Chondrocyte (in vitro differentiated cells): ENCODE measurements at places on chromosomes 5 and 9. TPM values are rescaled to one million over a fixed set of nuclear protein-coding genes. Genes with fewer than 3 reads are reported as not detected.

GRCh38 chr9:106405871-106406435 lies 457.0 kb upstream of the ZNF462 start:
- peak overlapping the region; percentile 30 for H3K27ac ChIP-seq
- no peaks in the 10 kb centered on the region for H3K36me3 ChIP-seq
- H3K27me3 ChIP-seq: no peaks in the 10 kb centered on the region
- H3K4me1 ChIP-seq: peaks cover 17% of the 10 kb centered on the region
- H3K4me3 ChIP-seq: no peak overlapping the region

DNA sequence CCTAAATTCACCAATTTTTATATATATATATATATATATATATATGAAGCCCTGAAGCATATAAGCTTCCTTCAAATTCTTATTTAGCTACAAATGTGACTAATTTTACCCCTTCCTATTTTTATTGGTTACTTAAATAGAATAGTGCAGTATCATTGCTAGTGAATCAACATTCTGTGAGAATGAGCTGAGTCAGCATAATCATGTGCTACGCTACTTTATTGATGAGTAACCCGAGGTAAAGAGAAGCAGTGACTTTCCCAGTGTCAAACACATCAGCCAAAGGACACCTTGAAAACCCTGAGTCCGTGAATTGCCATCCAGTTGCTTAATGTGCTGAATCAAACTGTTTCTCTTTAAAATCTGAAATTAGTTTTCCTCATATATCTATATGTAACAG lies 546.2 kb downstream of the DMRTA1 start:
- no peaks in the 10 kb centered on the region for H3K36me3 ChIP-seq
- no peak overlapping the region for H3K27ac ChIP-seq
- H3K27me3 ChIP-seq: peaks cover 6% of the 10 kb centered on the region
- DNase-seq: no peak
- H3K4me1 ChIP-seq: no peaks in the 10 kb centered on the region
- no peak overlapping the region for H3K4me3 ChIP-seq

GRCh38 chr5:8843771-8844170 lies 702.1 kb downstream of the SEMA5A start:
- peaks cover 49% of the 10 kb centered on the region for H3K4me1 ChIP-seq
- DNase-seq: no peak

DNA sequence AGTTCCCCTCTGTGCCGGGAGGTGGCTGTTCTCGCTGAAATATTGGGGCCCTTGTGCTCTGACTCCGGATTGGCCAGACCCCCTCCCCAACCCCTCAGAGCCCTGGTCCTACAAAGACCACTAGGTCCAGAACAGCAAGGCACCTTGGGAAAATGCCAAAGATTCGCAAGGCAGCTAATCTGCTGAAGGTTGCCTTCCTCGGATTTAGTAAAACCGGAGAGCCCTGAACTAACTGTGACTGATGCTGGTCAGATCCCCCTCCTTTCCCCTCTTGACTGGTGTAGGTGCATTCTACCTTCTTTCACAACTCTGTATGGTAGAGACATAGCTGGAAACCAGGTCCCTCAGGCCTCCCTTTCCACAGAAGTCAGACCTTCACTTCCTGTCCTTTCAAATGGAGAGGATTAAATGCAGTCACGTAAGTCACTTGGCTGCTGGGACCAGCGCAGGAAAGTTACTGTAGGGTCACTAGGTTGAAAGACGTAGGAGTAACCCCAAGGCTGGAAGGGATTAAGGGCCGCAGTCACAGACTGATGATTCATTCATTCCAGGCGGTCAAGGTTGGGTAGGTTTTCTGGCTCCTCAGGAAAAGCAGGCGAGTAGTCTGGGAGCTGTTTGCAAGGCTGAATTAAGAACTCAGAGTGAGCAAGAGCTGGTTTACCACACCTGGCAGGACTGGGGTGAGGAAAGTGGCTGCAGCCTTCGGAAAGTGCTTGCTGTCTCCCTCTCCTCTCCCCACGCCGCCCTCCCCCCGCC lies 5.3 kb downstream of the BARX1 start:
- DNase-seq: no peak
- no peak overlapping the region for H3K4me3 ChIP-seq
- H3K4me1 ChIP-seq: peaks cover 40% of the 10 kb centered on the region
- peaks cover 5% of the 10 kb centered on the region for H3K36me3 ChIP-seq

DNA sequence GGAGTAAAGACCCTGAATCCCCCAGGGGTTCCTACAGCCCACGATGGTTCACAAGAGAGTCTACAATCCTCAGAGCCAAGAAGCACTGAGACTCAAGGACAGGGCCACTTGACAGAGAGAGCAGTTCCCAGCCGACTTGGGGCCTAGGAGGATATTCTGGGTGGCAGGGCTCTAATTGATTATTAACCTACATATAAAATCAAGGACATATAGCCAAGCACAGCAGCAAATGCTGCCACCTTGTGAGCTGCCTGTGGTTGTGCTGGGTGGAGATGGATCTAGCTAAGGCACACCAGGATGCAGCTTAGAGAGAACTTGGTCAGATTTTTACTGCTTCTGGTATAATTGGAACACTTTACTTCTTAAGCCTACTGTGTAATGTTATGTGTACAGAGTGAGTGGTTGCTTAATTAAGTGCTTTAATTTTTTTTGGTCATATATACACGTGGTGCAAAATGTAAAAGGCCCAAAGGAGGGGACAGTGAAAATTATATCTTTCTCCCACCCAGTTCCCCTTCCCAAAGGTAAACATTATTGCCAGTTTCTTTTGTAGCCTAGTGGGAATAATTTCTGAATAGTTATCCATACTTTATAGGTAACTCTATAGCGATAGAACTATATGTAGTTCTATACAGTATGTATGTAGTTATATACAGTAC lies 78.8 kb downstream of the F2RL2 start:
- no peaks in the 10 kb centered on the region for H3K4me1 ChIP-seq
- DNase-seq: no peak
- H3K36me3 ChIP-seq: no peaks in the 10 kb centered on the region
- no peak overlapping the region for H3K4me3 ChIP-seq
- no peaks in the 10 kb centered on the region for H3K27me3 ChIP-seq

GRCh38 chr9:26033336-26033735 lies 355.1 kb upstream of the TUSC1 start:
- H3K27me3 ChIP-seq: peaks cover 11% of the 10 kb centered on the region
- DNase-seq: no peak
- H3K36me3 ChIP-seq: no peaks in the 10 kb centered on the region
- H3K4me1 ChIP-seq: peaks cover 9% of the 10 kb centered on the region
- no peak overlapping the region for H3K4me3 ChIP-seq

- no peaks in the 10 kb centered on the region for H3K27me3 ChIP-seq
- no peak overlapping the region for H3K4me3 ChIP-seq
- H3K36me3 ChIP-seq: no peaks in the 10 kb centered on the region
- H3K4me1 ChIP-seq: peaks cover 27% of the 10 kb centered on the region
These were observed 29.5 kb downstream of the TTC39B start for GRCh38 chr9:15277400-15278090.

GRCh38 chr5:122371511-122372151 lies 59.6 kb downstream of the SNCAIP start:
- no peak overlapping the region for H3K27ac ChIP-seq
- H3K27me3 ChIP-seq: peaks cover 4% of the 10 kb centered on the region
- H3K4me1 ChIP-seq: no peaks in the 10 kb centered on the region
- no peak overlapping the region for H3K4me3 ChIP-seq
- DNase-seq: no peak

DNA sequence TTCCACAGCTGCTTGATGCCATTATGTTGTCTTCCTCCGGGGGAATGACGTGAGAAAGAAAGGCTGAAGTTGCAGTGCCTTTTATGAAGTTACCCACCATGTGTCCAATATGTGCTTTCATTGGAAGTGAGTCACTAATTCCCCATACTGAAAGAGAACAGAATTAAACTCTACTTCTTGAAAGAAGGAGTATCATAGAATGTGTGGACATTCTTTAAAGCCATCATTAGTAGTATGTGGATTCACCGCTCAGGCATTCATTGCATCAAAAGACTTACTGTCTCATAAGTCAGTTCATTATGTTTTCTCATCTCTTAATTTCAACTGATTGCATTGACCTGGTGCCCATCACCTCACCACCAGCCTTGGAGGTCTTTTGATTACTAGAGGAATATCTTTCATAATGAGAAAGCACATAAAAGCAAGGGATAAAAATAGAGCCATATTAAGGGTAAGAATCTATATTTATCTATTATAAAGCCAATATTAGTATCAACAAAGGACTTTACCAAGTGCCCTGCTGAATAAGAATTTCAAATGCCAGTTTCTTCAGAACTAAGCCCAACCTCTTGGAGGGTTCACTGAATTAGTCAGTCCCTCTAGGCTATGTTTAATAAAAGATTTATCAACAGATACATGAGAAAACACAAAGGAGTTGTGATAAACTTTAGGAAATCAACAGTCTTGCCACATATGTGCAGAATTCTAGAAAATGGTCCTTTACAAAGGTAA lies 516.1 kb downstream of the NTRK2 start:
- H3K4me1 ChIP-seq: peaks cover 5% of the 10 kb centered on the region
- no peak overlapping the region for H3K4me3 ChIP-seq
- H3K27me3 ChIP-seq: peaks cover 5% of the 10 kb centered on the region

DNA sequence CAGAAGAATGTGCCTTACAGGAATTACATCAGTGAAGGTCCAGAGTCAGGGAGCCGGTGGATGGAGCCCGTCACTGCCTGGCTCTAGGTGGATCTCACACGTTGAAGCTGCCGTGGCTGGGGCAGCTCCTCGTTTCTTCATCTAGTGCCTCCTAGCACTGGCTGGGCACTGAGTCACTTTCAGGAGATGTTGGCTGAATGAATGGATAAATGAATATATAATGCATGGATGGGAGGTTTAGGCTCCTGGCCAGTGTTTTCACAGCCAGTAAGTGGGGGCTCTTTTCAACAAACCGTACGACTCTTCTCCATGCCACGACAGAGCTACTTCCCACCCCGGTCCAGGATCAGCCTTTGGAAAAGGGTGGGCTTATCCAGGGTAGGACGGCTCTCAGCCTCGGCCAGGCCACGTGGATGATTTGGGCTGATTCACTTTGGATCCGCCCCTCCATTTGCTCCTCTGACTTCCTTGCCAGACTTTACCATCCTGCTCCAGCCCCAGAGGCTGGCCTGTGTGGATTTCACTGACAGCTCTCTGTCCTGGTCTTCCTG lies 1.3 kb upstream of the SH3PXD2B start:
- H3K27ac ChIP-seq: peak overlapping the region; percentile 75
- no peak for DNase-seq
- H3K27me3 ChIP-seq: no peaks in the 10 kb centered on the region
- peaks cover 45% of the 10 kb centered on the region for H3K4me1 ChIP-seq
- peaks cover 8% of the 10 kb centered on the region for H3K36me3 ChIP-seq
- H3K4me3 ChIP-seq: peak overlapping the region; percentile 85

DNA sequence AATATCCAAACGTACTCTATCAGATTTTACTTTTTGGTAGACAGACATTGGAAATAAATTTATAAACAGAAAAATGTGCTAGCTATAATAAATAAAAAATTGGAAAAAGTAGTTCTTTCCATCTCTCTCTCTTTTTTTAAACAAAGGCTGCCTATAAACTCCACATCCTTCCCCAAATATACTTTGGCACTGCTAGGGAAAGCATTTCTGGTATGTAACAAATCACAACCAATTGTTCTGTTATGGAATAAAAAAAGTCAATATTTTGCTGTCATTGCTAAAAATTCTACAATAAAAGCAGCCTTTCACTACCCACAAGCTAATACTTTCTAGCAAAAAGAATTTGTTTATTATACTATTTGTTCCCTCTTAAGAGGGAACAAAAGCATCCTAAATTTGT lies 169.2 kb upstream of the TARS1 start:
- peak overlapping the region; percentile 33 for H3K27ac ChIP-seq
- no peak for DNase-seq
- no peaks in the 10 kb centered on the region for H3K36me3 ChIP-seq
- no peaks in the 10 kb centered on the region for H3K27me3 ChIP-seq

DNA sequence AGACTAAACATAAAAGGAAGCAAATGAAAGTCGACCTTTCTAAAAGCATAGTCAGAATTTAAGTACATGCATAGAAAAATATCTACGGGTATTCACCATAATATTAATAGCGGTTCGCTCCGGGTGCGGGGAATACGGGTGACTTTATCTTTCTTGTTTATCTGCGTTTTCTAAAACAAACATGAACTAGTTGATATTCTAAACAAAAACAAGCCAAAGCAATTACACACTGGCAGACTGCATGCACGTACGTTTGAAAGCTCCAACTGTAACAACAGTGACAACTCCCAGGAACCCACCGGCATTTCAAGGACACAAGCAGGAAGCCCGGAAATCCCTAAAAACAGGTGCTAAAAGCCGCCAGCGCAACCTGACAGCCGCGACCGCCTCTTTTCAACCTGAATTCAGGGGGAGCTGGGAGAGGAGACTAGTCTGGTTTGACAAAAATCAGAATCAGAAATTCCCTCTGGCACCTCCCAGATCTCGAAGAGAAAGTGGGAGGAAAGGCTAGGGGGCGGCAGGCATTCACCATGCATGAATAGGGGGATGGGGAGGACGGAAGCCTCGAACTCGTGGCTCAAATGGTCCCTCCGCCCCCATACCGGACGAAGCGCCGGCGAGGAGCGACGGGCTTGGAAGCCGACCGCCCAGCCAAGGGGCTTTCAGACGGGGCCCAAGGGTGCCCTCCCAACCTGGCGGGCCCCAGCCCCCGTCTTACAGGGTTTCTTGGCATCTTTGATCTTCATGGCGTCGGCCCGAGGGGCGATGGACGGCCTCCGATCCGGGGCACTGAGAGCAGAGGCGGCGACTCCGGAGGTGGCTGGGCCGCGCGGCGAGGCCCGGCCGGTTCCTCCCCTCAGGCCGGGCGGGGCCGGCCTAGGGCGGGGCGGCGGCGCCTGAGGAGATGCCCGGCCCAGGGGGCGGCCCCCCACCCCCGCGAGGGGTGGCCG lies at the start of gene PANK3:
PANK3 (minus strand) TSS at position 831 of the 950 bp plus-strand sequence; CDS start at position 746, 85 bp downstream.
- H3K36me3 ChIP-seq: no peaks in the 10 kb centered on the region
- H3K4me1 ChIP-seq: peaks cover 42% of the 10 kb centered on the region
- H3K27me3 ChIP-seq: no peaks in the 10 kb centered on the region
- H3K27ac ChIP-seq: peak within 1 kb of the TSS; percentile 96
- H3K4me3 ChIP-seq: peak within 1 kb of the TSS; percentile 90
- DNase-seq: peak; percentile 88

DNA sequence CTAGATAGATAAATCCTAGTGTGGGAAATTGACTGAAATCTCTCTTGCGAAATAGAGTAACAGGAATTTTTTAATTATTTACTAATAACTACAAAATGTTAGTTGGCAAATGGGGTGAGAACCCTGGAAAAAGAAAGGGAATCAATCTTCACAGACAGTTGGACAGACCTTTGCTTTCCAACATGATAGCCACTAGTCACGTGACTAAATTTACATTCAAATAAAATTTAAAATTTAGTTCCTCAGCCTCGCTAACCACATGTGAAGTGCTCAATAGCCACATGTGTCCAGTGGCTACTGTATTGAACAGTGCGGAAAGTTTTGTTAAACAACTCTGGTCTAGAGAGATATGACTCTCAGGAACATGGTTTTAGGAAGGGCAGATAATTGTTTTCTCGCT lies 289.9 kb upstream of the RASA1 start:
- DNase-seq: no peak
- H3K4me3 ChIP-seq: no peak overlapping the region
- no peaks in the 10 kb centered on the region for H3K36me3 ChIP-seq
- H3K27me3 ChIP-seq: peaks cover 14% of the 10 kb centered on the region
- H3K4me1 ChIP-seq: peaks cover 7% of the 10 kb centered on the region

GRCh38 chr9:87309236-87309635 lies 188.4 kb upstream of the DAPK1 start:
- H3K4me3 ChIP-seq: no peak overlapping the region
- no peaks in the 10 kb centered on the region for H3K27me3 ChIP-seq
- no peak overlapping the region for H3K27ac ChIP-seq
- no peak for DNase-seq

- H3K4me3 ChIP-seq: no peak overlapping the region
- peaks cover 6% of the 10 kb centered on the region for H3K27me3 ChIP-seq
- no peak overlapping the region for H3K27ac ChIP-seq
These were observed 340.6 kb downstream of the MTRR start for GRCh38 chr5:8209500-8209899.

CDC20B gene
- total RNA-seq: not detected in 3 replicates

IL13 gene
- total RNA-seq: not detected in 3 replicates

CNTLN gene
- 7.6 to 10.9 TPM (median 7.8 TPM) in 3 replicates for total RNA-seq

TPRN gene
- 19.5 to 20.0 TPM (median 19.7 TPM) in 3 replicates for total RNA-seq

MARVELD2 gene
- total RNA-seq: 1.2 to 2.2 TPM (median 2.0 TPM) in 3 replicates

PCDHGA10 gene
- total RNA-seq: 14.9 to 17.4 TPM (median 15.8 TPM) in 3 replicates

SH3GLB2 gene
- total RNA-seq: 57.8 to 66.4 TPM (median 62.2 TPM) in 3 replicates

ANGPTL2 gene
- total RNA-seq: 26.7 to 39.7 TPM (median 39.0 TPM) in 3 replicates
